NCI-H510A (cell line): ENCODE measurements at places on chromosomes 3 and 15.

DNA sequence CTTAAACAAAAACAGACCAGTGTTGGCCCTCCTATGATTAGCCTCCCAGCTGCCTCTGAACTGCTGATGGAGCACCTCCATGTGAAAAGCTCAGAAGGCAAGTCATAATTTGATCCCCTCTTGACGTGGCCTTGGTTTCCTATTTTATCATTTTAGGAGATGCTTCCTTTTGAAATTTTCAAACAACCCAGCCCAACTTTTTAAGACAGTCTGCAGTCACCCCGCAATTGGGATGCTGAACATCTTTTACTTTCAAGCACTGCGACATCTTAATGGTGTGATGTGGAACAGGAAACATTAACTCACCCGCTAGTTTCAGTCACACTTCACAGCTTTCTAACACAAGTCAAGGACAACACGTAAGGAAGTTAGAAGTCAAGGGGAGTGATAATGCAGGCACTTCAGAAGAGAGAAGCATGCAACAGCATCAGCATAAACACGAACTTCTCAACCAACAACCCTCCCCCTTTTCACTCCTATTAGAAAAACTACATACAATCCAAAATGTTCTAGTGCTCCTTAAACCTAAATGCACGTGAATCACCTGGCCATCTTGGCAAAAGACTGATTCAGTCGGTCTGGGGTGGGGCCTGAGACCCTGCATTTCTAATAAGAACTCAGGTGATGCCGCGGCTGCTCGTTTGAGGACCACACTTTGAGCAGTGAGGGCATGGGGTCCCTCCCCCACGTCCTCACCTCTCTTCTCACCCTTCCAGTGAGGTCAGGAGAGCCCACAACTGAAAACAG lies 161.5 kb downstream of the FOXP1 start:
- DNase-seq: no peak

GRCh38 chr3:39038165-39038564 lies 13.6 kb downstream of the SCN11A start:
- DNase-seq: no peak

GRCh38 chr3:141081141-141081795 lies 30.1 kb downstream of the SPSB4 start:
- DNase-seq: no peak

DNA sequence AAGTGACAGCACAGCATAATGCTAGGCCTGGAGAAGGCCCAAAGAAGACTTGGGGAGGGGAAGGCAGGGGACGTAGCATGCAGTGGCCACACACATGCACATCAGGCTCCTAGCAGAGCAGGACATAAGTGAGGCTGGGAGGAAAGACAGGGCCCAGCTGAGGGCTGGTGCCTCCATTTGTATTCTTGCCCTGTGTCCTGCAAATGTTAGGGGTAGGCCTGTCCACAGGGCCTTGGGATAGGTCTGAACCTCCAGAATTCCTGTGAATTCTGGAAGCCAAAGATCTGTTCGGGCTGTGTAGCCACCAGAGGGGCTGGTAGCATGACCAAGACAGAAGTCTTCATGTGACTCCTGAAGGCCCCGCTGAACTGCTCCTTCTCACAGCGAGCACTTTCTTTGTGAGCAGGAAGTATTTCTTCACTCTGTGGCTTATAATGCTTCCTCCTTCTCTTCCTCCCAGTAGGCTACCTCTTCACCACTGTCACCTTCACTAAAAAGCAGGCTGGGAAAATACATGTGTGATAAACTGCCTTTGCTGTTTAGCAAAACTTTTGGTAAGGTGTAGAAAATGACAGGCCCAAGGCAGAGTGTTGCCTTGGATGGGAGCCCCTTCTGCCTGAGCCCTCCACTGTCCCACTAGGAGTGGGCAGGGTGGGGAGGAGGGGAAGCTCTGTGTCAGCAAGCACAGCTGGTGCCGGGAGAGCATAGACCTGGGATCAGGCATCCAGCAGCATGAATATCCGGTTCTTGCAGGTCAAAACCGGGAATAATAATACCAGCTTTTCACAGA lies 8.4 kb downstream of the CERS3 start:
- DNase-seq: no peak

DNA sequence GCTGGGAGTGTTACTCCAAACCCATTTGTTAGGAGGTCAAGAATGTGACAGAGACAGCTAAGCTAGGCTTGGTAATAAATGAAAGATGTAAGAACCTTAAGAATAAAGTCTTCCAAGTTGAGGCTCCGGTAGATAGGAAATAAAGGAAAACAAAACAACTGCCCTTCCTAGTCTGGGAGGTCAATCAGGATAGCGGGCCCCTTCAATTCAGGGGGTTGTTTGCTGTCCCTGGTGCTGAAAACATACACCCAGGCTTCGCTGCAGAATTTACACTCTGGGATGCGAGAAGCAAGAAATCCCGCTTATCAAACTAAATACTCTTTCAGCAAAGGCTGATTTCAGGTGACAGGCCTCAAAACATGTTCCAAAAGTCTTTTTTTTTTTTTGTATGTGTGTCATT lies 393.4 kb downstream of the NTRK3 start:
- DNase-seq: no peak
